ENCODE measurements at places on chromosomes 7 and 10.

- DNase-seq, result no peak
These were observed 53.7 kb upstream of the DPYSL4 start for GRCh38 chr10:132133005-132133404.

GRCh38 chr7:108454674-108455550 lies 1.3 kb downstream of the NRCAM start:
- no peak for DNase-seq

- no peak for DNase-seq
These were observed 80.7 kb upstream of the CXCL12 start for GRCh38 chr10:44465401-44466115.

- no peak for DNase-seq
These were observed 283.4 kb upstream of the AOAH start for GRCh38 chr7:37007691-37008090.

- no peak for DNase-seq
These were observed 92.2 kb upstream of the DKK1 start for GRCh38 chr10:52221923-52222322.

DNA sequence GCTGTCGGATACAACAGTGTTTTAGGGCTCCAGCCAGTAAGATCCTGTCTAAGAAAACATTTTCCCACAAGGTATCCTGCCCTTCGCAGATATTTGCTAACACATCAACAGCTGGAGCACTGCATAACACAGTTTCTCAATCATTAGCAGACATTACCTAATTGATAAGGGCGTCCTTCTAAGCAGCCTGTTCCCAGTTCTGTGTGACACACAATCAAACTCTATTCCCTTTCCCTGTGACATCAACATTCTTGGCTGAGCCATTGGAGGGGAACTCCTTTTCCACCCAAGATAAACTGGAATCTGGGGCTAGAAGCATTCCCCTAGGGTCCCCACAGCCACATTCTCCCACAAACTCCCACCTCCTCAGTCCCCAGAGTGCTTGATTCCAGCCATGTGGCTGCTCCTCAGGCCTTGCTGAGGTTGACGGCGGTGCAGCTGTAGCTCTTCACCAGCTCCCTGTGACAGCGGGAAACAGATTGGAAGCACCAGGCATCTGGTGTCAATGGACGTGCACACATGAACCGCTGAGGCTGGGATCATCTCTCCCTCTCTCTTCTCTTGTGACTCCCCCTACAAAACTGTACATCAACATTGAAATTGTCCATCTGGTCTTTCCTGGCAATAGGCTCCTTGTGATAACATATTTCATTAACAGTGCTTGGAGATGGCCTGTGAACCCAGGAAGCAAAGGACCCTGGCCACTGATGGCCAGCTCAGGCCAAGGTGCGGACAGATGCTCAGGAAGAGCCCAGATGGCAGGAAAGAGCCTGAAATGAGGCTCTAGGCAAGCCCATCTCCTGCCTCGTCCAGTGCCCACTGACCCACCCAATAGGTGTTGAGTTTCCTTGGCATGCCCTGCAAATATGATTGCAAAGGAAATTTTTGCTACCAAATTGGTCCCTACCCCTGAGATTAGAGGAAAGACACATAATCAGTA lies 131.1 kb upstream of the TBX20 start:
- no peak for DNase-seq

- DNase-seq, result no peak
These were observed 17.9 kb downstream of the RTKN2 start for GRCh38 chr10:62250594-62251198.

- DNase-seq, result no peak
These were observed at the start of gene CLDN4 for GRCh38 chr7:73830681-73831583. Gene CLDN4, plus strand, starts transcription at chr7:73830996. Its CDS starts 206 bp downstream, at chr7:73831202.

DNA sequence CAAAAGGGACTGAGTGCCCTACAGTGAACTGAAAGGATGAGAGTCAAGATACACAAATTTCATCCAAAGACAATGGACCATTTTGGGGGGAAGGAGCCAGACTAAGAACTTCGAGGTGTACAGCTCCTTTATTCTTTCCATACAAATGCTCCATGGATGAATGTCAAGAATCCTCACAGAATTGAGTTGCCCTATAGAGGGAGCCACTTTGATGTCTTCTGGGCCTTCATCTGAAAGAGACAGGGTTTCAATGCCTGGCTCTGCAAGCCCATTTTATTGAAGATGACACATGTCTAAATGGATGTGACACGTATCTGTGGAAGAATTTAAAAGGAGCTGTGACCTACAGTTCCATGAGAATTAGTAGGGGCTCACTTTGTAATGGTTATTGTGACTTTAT lies 32.0 kb upstream of the NRG3 start:
- DNase-seq, result no peak
